ENCODE measurements at places on chromosomes 12 and 14.

DNA sequence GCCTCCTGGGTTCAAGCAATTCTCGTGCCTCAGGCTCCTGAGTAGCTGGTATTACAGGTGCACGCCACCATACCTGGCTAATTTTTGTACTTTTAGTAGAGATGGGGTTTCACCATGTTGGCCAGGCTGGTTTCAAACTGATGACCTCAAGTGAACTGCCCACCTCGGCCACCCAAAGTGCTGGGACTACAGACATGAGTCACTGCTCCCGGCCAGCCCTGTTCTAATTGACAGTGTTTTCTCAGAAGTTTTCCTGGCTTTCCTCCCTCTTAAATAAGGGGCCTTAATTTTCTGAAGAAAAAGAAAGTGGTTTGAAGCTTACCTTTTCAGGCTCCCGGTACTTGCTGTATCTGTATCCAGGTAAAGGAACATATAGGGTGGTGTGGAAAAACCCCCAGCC is 1.7 kb downstream of the HAL start:
- peaks cover 4% of the 10 kb centered on the region for H3K4me1 ChIP-seq
- no peak overlapping the region for H3K27ac ChIP-seq
- no peaks in the 10 kb centered on the region for H3K36me3 ChIP-seq
- H3K27me3 ChIP-seq: no peaks in the 10 kb centered on the region

- peaks cover 3% of the 10 kb centered on the region for H3K27me3 ChIP-seq
- H3K36me3 ChIP-seq: no peaks in the 10 kb centered on the region
- no peak for DNase-seq
- H3K4me3 ChIP-seq: no peak overlapping the region
Observed at GRCh38 chr12:8813572-8814357, 8.7 kb upstream of the A2ML1 start.

GRCh38 chr12:84497819-84498218 is 414.8 kb downstream of the SLC6A15 start:
- no peaks in the 10 kb centered on the region for H3K27me3 ChIP-seq
- no peaks in the 10 kb centered on the region for H3K36me3 ChIP-seq
- H3K4me3 ChIP-seq: no peak overlapping the region
- no peaks in the 10 kb centered on the region for H3K4me1 ChIP-seq

- no peaks in the 10 kb centered on the region for H3K36me3 ChIP-seq
- peaks cover 13% of the 10 kb centered on the region for H3K27me3 ChIP-seq
- peak; percentile 15 for DNase-seq
Observed at GRCh38 chr12:8687846-8688601, 9.8 kb upstream of the RIMKLB start.

DNA sequence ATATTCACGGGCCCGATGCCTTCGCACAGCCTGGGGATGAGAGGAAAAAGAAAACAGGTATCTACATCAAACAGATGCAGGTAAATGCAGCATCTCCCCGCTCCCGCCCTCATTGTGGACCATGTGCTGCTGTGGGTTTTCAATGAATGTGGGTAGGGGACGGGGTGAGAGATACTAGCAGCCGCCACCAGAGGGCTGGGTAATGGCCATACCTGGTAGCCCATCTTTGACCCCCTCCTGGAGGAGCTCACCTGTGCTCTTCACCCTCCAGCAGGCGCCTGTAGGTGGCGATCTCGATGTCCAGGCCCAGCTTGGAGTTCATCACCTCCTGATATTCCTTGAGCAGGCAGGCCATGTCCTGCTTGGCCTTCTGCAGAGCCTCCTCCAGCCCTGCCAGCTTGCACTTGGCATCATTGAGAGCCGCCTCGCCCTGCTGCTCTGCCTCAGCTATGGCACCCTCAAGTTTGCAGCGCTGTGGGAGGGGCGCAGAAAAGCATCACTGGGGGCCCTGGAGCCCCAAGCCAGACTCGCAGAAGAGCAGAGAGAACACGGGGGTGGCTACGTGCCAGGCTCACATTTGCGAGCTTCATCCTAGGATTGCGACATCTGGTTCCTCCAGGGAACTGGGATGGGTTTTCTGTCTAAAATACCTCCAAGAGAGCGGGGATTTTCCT is 10.2 kb downstream of the KRT82 start:
- H3K4me3 ChIP-seq: no peak overlapping the region
- no peaks in the 10 kb centered on the region for H3K36me3 ChIP-seq
- DNase-seq: no peak
- H3K27ac ChIP-seq: no peak overlapping the region

GRCh38 chr12:105713606-105714305 is 383.3 kb downstream of the C12orf75 start:
- H3K4me3 ChIP-seq: no peak overlapping the region
- DNase-seq: no peak

DNA sequence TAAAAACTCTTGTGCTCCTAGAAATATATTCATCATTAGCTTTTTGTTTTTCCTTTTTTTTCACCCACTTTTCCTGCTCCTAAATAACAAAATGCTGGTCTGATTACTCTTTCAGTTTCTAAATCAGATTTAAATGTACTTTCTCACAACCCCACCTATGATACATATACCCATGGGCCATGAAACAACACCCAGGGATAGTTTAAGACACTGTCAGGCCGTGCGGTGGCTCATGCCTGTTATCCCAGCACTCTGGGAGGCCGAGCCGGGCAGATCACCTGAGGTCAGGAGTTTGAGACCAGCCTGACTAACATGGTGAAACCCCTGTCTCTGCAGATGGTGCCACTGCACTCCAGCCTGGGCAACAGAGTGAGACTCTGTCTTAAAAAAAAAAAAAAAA is 1.6 kb upstream of the NUMB start:
- no peak for DNase-seq
- no peaks in the 10 kb centered on the region for H3K36me3 ChIP-seq
- H3K4me1 ChIP-seq: peaks cover 38% of the 10 kb centered on the region
- no peak overlapping the region for H3K4me3 ChIP-seq
- no peaks in the 10 kb centered on the region for H3K27me3 ChIP-seq

GRCh38 chr12:56189918-56190694 is 823 bp upstream of the SMARCC2 start:
- peak overlapping the region; percentile 95 for H3K4me3 ChIP-seq
- peak; percentile 89 for DNase-seq
- peaks cover 49% of the 10 kb centered on the region for H3K4me1 ChIP-seq

DNA sequence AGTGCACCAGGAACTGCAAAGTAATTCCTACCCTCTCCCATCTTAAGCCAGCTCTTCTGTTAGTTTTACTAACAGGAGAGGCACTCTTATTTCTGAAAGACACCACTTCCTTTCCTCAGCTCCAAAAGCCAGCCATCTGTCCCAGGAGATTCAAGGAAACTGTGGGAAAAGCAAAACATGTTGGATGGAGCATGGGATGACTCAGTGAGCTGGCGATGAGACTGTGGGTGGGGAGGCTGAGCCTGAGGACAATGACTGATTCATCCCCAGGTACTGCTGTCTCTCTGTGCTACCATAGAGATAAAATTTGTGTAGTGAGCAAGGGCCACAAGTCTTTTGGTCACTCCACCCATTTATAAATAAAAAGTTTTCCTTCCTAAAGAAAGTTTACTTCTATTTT is 141.4 kb downstream of the MYRFL start:
- H3K27ac ChIP-seq: no peak overlapping the region
- H3K27me3 ChIP-seq: no peaks in the 10 kb centered on the region
- H3K36me3 ChIP-seq: no peaks in the 10 kb centered on the region
- no peak overlapping the region for H3K4me3 ChIP-seq
- DNase-seq: no peak
- no peaks in the 10 kb centered on the region for H3K4me1 ChIP-seq

- H3K4me1 ChIP-seq: no peaks in the 10 kb centered on the region
- H3K27me3 ChIP-seq: no peaks in the 10 kb centered on the region
- H3K27ac ChIP-seq: no peak overlapping the region
- no peaks in the 10 kb centered on the region for H3K36me3 ChIP-seq
Observed at GRCh38 chr12:78338054-78338785, 507.5 kb downstream of the NAV3 start.
